ENCODE measurements at places on chromosomes 2 and 18. TPM values are rescaled to one million over a fixed set of nuclear protein-coding genes. Genes with fewer than 3 reads are reported as not detected.

The RTP5 gene
- not detected for total RNA-seq

- DNase-seq = no peak
Observed at GRCh38 chr18:48902023-48902855, 48.5 kb downstream of the SMAD7 start.

- DNase-seq = no peak
Observed at GRCh38 chr18:55400081-55400480, 187.9 kb downstream of the TCF4 start.

DNA sequence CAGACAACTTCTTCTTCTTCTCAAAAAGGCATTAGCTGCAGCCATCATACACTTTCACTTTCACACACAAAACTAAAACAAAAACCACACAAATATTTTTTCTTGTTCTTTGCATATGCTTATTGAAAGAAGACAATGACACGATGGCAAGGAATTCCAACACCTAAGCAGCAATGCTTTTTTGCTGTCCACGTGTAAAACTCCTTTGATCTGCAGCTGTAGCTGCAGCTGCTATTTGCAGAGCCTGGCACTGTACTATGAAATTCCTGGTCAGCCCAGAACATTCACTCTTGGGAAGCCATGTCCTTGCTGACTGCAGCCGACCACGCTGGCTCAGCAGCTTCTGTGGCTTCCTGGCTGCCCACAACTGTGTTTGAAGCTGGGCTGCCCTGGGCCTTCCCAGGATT is 316.2 kb downstream of the CDH2 start:
- DNase-seq = no peak

- DNase-seq = no peak
Observed at GRCh38 chr18:76348267-76349066, 146.6 kb downstream of the ZNF516 start.

DNA sequence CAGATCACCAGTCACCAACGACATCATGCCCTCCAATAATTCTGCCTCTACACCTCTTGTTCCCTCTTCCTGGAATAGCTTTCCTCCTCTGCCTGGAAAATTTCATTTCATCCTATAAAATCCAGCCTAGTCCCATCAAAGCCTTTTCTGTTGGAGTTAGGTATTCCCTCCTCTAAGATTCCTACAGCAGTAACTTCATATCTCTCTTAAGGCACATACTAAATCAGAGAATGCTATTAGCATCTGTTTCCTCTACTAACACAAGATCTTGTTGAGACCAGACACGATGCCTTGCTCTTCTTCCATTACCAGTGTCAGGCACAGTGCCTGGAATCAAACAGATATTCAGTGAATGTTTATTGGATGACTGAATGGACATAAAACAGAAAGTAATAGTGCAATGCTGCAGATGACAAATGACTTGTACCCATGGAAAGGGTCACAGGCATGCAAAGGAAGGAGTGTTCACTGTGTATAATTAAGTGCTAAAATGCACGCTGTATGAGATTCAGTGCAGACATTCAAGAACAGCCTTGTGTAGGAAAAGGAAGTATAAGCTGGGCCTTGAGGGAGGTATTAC is 342.0 kb upstream of the ACVR2A start:
- no peak for DNase-seq

GRCh38 chr18:50158866-50159653 is 35.9 kb downstream of the MYO5B start:
- no peak for DNase-seq

All from neural crest cell (in vitro differentiated cells).